ENCODE measurements at places on chromosomes 5 and 9.

GRCh38 chr9:83032065-83032625 is 30.8 kb downstream of the RASEF start:
- DNase-seq: no peak

DNA sequence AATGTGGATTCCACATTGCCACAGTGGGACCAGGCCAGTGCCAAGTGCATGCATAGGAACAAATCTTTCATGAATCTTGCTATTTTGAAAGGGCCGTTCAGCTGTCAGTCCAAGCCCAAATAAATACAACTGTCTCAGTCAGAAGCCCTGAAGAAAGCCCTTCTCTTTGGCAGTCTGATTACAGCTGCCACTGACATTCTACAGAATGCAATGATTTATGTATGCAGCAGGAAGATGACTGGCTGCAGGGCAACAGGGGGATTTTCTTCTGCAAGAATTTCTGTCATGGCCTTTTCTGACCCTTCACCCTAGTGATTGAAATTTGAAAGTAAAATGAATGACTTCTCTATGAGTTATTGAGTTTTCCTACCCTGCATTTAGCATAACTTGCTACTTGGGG is 86.7 kb upstream of the FER start:
- DNase-seq: no peak

DNA sequence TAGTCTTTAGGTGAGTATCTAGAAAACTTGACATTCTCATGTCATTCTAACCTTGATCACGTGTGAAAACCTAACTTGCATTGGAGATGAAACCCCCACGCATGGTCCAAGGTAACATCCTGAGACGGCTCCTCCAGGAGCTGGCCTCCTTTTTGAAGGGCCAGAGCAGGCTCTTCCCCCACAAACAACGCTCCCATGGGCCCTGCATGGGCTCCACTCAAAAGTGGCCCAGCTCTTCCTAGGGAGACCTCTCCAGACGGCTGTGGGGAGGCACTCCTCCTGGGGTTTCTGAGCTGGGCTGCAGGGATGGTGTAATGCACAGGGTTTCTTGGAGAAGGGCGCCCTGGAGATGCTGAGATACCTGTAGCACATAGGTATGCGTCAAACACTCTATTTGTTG is 296.2 kb upstream of the IRX1 start:
- no peak for DNase-seq

- no peak for DNase-seq
These were observed 111.5 kb downstream of the SAXO1 start for GRCh38 chr9:18921366-18922075.

DNA sequence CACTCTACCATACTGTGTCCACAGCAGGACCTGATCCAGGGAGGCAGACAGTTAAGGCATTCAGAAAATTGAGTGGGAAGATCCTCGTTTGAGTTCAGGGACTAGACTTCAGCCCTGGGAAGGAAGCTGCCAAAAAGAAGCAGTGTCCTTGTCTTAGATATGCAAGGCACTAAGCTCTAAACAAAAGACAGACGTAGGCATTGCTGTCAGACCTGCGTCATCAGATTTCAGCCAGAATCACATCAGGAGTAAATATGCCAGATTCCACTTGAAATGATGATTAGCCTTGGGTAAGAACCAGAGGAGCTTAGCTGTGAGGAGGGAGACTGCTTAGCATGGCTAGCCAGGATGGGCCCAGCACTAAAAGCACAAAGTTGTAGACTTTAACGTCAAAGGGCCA is 56.7 kb downstream of the MAMDC2 start:
- no peak for DNase-seq

GRCh38 chr9:21685502-21685901 is 116.9 kb upstream of the MTAP start:
- DNase-seq: no peak

GRCh38 chr5:136023958-136024541 is 4.7 kb upstream of the TGFBI start:
- DNase-seq: no peak

DNA sequence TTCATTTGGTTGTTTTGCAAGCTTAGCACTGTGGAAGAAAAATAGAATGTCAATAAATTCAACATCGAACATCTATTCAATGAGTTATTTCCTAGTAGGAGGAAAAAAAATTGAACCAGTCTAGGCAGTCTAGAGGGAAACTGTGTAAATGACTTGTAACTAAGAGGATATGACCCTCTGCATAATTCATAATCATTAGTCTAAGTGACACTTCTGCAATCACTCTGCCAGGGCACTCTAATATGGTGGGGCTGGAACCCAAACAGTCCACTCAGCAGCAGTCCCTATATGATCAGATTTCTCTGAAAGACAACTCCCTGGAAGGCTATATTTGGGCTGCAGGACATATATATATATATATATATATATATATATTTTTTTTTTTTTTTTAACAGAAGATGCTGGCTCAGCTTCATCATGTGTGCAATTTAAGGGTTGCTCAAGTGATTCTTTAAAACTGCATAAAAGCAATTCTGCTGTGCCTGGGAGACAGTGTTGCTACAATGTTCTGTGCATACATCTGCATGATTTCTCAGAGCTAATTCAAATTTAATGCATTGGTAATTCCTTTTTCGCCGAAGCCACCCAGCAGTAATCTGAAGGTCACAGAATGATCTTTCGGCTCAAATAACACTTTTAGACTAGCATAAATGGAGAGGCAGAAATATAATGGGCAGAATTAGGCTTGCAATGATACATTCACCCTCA is 482.1 kb upstream of the ZNF608 start:
- DNase-seq: no peak

DNA sequence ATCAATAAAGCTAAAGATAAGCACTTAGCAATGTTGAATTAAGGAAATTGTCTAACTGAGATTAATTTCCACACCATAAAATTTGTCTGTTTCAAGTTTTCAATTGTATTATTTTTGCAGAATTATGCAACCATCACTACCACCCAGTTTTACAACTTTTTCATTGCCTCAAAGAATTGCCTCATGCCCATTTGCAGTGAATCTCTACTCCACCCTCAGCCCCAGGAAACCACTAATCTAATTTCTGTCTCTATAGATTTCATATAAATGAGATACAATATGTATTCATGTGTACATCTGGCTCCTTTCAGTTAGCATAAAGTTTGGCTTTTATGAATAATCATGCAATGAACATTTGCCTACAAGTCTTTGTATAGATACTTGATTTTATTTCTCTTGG is 72.9 kb downstream of the PTCD2 start:
- DNase-seq: no peak

- DNase-seq: no peak
These were observed 146.7 kb downstream of the CCDC192 start for GRCh38 chr5:127849891-127850290.

- DNase-seq: no peak
These were observed 18.2 kb upstream of the SLCO4C1 start for GRCh38 chr5:102314328-102314727.

Data from NCI-H1105 (cell line).